ENCODE measurements at places on chromosomes 11 and 22.
A peak's percentile ranks its signal among the peaks of the same experiment; 100 is the strongest.

GRCh38 chr22:37270928-37271650, 11.2 kb upstream of the CYTH4 start:
- peak; percentile 96 for DNase-seq

DNA sequence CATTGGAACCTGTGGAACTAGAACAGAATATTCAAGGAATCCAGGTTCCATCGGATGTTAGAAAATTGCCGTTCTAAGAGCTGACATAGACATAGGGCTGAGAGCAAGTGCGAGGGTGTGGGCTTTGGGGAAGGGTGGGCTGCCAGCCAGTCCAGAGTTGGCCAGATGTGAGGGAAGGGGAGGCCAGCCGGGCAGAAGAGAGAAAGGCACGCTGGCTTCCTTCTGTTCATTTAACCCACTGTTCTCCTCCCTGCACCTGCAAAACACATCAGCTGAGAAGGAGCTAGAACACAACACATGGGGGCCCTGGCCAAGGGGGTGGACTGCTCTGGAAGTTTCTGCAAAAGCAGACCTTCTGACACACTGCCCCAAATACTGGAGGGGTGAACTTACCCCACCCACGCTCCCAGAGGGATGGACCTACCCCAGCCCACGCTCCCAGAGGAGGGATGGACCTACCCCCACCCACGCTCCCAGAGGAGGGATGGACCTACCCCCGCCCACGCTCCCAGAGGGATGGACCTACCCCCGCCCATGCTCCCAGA, 98.0 kb downstream of the SHANK2 start:
- no peak for DNase-seq

DNA sequence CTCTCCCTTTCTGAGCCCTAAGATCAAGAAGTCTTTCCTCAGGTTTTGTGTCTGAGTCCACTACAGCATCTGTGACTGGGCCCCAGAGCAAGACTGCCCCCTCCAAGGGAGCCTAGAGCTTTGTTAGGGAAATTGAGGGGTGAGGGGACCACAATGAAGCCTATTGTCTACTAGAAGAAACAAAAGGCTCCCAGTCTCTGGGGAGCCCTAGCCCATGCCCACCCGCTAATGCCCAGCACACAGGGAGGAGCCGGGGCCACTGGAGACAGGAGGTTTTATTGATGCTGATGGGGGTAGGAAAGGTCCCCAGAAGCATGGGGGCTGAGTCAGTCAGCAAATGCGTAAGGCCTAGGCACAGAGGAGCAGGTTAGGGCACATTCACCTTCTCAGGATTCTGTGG, 14.0 kb downstream of the RHOG start:
- no peak for DNase-seq

DNA sequence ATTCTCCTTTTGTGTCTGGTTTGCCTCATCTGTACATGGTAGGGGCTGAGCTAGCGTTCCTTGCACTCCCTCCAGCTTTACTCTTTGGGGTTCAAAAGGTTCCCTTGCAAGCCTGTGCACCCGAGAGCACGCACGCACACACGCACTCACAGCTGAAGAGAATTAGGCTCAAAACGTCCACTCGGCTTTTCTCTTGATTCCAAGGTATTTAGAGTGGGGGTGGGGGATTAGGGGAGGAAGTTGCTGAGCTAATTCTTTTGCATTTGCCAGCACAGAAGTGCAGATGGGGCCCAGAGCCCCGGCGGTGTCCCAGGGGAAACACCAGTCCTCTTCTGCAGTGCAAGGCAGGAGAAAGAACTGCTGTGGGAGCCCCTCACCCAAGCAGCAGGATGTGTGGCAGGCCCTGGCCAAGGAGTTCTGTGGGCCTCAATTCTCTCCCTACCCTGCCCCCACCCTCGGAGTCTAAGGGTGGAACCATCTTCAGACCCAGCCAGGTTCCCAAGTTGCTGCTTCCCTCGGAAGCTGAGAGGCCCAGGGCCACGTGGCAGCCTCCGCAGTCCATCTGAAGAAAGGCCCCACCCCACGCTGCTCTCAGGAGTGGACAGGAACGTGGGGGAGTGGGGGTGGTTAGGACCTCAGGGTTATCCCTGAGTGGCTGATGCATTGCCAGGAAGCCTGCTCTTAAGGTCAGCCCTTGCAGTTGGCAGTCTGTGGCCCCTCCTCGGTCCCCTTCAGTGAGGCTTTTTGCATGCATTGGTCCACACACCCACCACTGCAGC, 3.8 kb upstream of the KCNQ1OT1 start:
- no peak for DNase-seq

DNA sequence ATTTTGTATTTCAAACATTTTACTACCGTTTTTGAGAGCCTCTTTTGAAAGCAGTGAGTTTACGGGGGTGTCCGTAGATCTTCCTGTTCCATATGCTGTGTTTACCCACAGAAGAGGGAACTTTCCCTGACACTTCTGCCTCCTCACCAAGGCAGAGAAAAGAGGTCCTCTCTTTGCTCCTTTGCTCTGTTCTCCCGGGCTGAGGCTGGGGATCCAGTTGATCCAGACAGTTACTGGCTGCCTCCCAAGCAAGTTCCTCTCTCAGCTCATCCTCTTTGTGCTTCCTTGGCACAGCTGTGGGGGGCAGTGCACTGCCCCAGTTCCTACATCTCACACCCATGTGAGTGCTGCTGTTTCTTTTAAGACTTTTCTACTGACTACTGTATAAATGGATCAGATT, 813.7 kb downstream of the NTM start:
- no peak for DNase-seq

GRCh38 chr11:12694183-12694531, 19.9 kb downstream of the TEAD1 start:
- peak; percentile 12 for DNase-seq

DNA sequence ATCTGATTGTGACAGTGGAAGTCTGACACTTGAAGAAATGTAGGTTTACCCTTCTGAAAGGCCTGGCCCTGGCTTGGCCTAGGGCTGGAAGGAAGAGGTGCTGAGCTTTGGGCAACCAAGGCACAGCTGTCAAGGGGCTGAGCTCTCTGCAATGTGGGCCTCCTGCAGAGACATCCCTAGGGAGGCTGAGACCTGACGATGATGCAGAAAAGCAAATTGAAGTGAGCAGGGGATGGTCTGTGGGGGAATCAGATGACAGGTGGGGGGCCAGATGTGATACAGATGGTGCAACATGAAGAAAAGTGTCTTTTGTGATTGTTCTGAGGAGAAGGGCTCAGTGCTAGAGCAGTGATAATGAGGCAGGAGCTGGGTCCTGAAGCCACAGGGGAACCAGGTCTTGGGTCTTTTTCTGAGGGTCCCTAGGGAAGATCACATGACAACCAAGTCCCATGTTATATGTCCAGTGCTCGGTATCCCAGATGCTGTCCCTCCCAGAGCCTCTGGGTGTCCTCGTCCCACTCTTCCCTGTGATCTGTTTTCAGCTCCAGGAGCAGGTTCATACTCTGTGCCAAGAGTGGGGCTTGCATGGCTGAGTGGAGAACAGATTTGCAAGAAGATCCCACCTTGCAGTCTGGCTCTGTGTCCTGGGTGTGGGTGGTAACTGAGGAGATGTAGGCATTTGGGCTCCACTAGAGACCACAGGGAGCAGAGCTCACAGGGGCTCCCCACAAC, 79.9 kb upstream of the VPREB1 start:
- DNase-seq, result no peak

DNA sequence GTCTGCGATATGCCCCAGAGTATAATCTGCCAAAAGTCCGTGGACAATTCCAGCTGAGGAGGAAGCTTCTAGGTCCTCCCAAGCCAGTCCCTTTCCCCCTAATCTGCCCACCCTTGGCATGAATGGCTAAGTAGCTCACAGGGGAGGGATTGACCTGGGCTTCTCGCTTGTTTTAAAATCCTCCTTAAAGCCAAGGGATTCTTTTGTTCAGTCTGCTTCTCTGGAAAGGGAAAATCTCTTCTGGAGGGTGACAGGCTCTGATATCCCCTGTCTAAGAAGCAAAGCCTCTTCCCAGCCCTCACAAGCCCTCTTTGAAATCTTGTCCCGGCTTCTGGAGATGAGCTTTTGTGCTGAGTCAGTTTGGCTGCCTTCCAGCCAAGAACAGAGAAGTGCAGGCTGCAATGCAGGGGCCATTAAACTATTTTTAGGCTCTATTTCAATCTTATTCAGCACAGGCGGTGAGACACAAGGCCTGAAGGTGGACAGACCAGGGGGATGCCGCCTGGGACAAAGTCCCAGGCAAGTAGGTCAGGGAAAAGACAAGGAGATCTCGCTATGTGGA, 23.9 kb downstream of the NEFH start:
- DNase-seq, result peak; percentile 28
